ENCODE measurements at places on chromosomes 5 and 9. TPM values are rescaled to one million over a fixed set of nuclear protein-coding genes. Genes with fewer than 3 reads are reported as not detected.

- DNase-seq: no peak
Observed at GRCh38 chr5:21826884-21827283, 1026.3 kb downstream of the CDH12 start.

DNA sequence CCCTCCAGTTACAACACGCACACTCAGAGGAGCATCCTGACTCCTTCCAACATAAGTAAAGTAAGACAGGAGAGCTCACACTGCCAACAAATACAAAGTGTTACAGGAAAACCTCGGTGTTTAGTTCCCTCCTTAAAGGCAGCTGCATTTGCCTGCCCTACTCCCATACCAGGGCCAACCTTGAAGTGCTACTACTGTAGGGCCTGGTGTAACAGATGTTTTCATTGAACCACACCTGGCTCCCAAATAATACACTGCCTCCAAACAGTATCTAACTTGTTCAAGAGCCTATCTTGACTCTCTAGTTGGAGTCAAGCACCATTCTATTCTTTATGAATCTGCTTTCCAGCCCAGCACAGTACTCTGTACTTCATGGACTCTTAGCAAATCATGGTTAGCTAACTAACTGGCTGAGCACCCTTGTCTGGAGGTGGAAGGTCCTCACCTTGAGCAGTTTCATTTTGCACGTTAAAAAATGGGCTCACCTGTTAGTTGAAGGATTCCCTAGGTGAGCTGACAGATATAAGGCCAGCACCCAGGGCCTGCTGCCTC is 34.6 kb downstream of the TTC39B start:
- DNase-seq: no peak

GRCh38 chr5:160315968-160316367 is 3.6 kb upstream of the CCNJL start:
- DNase-seq: no peak

- no peak for DNase-seq
Observed at GRCh38 chr5:132251220-132251725, 6.2 kb upstream of the PDLIM4 start.

GRCh38 chr5:116671211-116671736 is 96.7 kb upstream of the SEMA6A start:
- DNase-seq: no peak

DNA sequence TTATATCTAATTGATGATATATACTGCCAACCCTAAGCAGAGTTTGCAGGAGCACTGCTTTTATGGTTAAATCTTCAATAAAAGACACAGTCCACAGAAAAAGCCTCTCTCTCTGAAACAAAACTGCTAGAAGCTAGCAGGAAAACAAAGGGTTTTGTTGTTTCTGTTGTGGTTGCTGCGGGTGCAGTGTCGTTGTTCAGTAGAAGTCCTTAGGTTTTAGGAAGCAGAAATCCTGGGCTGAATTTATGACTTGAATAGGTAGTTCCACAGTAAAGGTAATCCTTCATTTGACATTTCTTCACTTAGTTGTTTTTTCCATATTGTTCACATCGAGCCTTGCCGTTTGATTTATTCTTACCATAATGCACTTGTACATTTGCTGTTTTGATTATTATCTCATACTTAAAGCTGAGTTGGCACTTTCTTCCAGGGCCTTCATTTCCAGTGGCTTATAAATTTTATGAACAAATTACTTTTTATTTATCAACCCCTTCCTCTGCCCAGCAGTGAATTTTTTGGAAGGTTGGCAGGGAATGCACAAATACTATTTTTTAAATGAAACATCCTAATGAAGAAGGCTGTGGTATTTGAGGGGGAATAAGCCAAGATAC is 209.6 kb upstream of the SLC30A5 start:
- no peak for DNase-seq

DNA sequence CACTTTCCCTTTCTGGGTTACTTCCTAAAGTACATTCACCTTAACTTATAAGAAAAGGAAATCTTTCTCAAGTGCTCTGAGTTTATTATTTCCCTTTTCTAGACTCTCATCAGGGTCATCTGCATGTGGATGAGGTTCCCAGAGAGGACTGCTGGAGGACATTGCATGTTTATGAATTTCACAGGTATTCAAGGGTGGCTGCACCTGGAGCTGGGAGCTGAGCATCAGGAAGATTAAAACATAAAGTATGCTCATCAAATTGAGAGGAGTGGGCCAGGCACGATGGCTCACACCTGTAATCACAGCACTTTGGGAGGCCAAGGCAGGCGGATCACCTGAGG is 34.7 kb upstream of the PLIN2 start:
- no peak for DNase-seq

DNA sequence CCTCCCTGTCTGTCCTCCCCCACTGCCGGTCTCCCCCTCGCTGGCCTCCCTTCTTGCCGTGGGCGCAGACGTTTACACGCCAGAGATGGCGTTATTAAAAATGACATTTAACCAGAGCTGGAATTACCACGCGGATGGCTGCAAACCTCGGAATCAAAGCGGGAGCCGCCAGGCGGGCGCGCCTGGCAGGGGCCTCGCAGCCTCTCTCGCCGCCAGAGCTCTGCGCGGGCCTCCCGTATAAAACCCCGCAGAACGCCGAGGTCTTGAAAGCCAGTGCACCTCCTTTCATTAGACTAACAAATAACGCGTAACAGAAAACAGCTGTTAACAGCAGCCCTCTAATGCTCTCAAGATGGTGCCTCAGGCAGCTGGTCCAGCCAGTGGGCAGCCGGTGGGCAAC is 10.2 kb downstream of the PRRX2 start:
- no peak for DNase-seq

GRCh38 chr5:6745706-6746222 is 32.5 kb downstream of the TENT4A start:
- DNase-seq: peak; percentile 29

- no peak for DNase-seq
Observed at GRCh38 chr9:4661611-4662010, 483 bp upstream of the PLPP6 start.

- DNase-seq: no peak
Observed at GRCh38 chr9:73230251-73230650, 78.6 kb downstream of the ANXA1 start.

DNA sequence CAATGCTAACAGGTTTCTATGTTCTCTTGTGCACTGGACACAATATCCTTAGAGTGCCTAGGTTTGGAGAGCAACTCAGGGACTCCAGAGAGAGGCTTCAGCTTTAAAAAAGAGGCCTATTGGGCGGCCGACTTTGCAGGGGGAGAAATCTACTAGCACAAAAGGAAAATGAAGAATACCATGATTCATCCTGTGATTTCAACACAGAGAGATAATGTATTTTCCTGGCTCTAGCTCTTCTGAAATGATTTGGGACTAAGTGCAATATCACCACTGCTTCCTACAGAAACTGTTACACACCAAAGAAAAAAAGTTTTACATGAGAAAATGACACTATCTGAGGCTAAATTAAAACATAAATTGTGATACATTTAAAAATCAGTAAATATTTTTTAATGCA is 146.1 kb upstream of the TSLP start:
- DNase-seq: no peak

GRCh38 chr5:113371721-113372196 is 63.0 kb downstream of the TSSK1B start:
- DNase-seq: no peak

Gene SLC25A46
- 48.1 TPM for polyA plus RNA-seq

Gene SEMA4D
- 20.9 TPM for polyA plus RNA-seq

Gene ZNF782
- polyA plus RNA-seq: 7.4 TPM
